ENCODE measurements at places on chromosomes 12 and 14.

GRCh38 chr12:56134897-56135296 is 6.8 kb downstream of the ESYT1 start:
- DNase-seq: no peak

- no peak for DNase-seq
These were observed 4.7 kb downstream of the SYNE2 start for GRCh38 chr14:63857466-63858030.

DNA sequence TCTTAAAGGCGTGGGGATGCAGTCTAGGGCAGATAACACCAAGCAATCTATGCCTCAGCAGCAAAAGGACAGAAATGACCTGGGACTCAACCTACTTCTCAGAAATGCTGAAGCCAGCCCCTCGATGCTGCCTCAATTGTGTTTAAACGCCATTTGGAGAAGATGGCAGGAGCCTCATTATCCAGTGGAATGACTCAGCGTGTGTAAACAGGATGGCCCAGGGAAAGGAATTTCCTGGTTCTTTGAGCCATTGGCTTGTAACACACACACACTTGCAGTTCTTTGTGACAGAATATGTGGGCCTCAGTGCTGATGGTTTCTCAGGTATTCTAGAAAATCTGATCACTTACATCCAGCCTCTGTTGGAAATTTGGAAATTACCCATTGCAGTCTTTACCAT is 154.3 kb downstream of the NTF3 start:
- peak; percentile 10 for DNase-seq

DNA sequence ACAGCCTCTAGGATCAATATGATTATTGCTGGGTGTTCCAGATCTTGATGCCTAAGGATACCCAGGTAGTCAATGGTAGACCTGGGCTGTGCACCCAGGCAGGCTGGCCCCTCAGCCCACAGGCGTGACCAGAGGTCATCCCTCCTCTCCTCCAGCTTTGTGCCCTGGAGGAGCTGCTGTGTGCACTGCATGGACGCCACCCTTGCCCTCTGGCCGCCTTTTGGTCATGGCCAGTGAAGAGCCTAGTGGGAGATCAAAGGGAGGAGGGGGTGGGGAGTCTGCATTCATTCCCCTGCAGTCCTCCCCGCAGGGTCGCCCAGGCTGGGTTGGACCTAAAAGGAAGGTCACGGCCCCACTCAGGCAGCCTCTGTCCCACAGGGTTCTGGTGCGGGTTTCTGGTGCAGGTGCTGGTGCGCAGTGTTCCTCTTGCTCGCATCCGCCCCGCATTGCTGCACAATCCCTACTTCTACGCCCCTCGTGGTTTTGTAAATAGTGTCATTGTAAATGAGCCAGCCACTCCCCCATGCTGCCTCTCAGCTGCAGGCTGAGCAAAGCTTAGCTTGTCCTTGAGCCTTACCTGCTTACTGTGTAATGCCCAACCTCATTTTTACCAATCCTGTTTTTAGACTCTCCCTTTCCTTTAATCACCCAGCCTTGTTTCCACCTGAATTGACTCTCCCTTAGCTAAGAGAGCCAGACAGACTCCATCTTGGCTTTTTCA is 55.3 kb downstream of the PSMA6 start:
- DNase-seq: no peak

DNA sequence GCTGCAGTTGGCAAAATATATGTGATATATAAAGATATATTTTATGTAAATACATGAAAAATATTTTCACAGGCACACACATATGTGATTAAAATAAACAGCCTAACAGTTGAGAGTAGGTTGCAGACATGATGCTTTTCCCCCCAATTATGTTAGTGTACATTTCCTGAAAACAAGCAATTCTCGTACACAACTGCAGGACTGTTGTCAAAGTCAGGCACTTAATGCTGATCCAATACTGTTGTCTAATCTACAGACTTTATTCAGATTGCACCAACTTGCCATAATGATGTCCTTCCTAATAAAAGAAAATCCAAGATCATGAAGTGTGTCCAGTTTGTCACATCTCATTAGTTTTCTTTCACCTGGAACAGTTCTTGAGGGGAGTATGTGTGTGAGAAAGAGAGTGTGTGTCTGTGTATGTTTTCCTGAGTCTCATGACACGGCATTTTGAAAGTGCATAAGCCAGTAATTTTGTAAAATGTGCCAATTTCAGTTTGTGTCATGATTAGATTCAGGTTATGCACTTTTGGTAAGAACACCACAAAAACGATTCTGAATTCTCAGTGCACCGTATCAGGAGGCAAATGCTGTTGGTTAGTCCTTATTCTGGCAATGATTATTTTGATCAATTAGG is 16.5 kb upstream of the SEL1L start:
- DNase-seq: no peak

GRCh38 chr12:106673141-106673540 is 90.3 kb downstream of the RFX4 start:
- DNase-seq: no peak

DNA sequence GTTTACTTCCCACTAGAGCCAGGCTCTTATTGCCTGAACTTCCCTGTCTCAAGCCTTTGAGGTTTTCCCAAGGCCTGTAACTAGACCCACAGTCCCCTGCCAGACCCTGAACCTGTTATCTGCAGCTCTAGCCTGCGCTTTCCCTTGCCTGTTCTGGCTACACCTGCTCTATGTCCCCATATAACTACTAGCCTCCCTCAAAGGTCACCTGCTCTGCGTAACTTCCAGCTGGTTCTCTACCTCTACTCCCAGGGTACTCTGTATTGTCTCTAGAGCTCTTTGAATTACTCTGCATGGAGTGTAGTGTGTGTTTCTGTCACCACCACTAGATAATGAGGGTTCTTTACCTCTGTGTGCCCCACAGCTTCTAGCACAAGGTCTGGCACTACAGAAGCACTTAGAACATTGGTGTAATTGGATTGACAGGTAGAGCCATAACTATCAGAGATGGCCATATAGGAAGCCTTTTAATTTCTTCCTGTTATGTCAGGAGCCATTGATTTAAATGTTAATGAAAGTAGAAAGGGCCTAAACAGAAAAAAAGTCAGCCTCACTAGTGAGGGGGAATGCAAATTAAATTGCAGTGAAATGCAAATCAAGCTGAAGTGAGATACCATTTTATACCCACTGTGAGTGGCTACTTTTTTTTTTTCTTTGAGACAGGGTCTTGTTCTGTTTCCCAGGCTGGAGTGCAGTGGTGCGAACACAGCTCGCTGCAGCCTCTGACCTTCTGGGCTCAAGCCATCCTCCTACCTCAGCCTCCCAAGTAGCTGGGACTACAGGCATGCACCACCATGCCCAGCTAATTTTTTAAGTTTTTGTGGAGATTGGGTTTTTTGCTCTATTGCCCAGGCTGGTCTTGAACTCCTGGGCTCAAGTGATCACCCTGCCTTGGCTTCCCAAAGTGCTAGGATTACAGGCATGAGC is 47.8 kb downstream of the EID3 start:
- no peak for DNase-seq

GRCh38 chr12:68510397-68510796 is 100.3 kb upstream of the RAP1B start:
- DNase-seq: no peak

DNA sequence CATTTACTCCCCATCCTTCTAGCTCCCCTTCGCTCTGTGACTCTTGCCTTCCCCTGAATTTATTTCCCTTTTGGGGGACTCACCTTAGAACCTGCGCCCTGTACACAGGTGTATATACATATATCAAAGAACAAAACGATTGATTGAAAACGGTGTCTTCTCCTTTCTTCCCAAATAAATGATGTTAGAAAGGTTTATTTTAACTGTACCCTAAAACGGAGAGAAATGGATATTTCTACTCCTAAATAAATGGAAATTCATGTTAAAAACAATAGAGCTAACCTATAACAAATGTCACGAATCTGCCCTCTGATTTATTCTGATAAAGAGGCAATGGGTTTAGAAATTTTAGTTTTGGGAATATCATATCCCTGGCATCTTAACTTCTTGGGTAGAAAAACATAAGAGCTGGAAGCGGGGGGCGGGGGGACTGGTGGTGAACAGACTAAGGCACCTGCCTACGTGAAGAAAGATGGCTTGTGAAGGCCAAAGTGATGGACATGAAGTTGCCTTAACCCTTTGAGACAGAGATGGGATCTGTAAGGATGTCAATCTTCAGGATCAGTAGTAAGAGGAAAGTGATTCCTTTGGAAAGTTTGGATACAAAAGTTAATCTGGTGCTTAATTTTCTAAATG is 8.8 kb upstream of the LHX5 start:
- no peak for DNase-seq

- DNase-seq: no peak
These were observed 22.4 kb downstream of the NID2 start for GRCh38 chr14:52046376-52046917.

GRCh38 chr12:108568338-108569154 is 6.2 kb downstream of the ISCU start:
- no peak for DNase-seq

- no peak for DNase-seq
These were observed 90.1 kb downstream of the STXBP6 start for GRCh38 chr14:24959791-24960331.

- DNase-seq: no peak
These were observed 159.6 kb downstream of the CRADD start for GRCh38 chr12:93836620-93837260.

DNA sequence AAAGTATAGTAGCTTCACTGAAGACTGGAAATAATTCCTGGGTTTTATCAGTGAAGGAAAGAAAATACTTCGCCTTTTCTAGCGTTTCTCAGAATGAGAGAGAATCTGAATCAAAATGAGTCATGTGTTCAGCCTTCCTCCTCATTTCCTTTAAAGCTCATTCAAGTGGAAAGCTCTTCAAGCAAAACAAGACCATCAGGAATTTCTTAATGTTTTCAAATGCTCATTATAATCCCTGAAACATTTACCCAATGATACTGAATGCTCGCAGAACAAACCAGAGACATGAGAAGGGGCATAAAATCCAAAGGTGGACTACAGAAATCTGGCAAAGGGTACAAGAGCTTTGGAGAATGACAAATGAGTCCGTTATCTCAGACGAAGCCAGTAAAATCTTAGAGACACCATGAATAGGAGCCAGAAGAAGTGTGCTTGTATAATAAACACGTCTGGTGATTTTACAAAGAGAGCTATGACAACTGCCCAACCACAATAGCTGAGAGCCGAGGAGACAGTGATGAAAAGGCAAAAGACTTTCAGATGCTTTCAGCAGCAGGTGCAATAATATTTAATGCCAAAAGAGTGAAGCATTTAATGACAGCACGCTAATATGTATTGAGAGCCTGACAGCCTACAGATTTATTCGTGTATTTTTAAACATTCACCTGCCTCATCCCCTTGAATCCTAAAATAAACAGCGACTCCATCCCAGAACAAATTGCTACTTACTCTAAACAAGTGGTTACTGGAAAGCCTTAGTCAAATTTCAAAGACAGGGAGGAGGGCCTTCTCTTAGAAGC is 19.0 kb downstream of the SPRING1 start:
- no peak for DNase-seq

GRCh38 chr12:2288001-2288400 is 235.2 kb downstream of the CACNA1C start:
- DNase-seq: no peak

GRCh38 chr12:129310346-129310745 is 457.1 kb downstream of the GLT1D1 start:
- DNase-seq: no peak

DNA sequence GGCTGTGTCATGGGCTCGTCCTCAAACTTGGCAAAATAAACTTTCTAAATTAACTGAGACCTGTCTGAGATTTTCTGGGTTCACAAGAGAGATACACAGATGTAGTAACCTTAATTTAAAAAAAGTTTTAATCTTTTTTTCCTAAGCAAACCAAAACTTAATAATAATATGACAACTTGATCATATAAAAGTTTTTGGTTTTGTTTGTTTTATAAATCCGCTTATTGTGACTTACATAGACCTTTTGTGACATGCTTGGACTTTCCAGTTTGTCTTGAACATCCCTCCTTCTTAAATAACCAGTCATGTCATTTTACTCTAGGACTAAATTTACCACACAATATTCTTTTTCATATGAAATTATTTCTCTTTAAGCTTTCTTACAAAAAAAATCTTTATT is 8.5 kb downstream of the RDH12 start:
- no peak for DNase-seq

DNA sequence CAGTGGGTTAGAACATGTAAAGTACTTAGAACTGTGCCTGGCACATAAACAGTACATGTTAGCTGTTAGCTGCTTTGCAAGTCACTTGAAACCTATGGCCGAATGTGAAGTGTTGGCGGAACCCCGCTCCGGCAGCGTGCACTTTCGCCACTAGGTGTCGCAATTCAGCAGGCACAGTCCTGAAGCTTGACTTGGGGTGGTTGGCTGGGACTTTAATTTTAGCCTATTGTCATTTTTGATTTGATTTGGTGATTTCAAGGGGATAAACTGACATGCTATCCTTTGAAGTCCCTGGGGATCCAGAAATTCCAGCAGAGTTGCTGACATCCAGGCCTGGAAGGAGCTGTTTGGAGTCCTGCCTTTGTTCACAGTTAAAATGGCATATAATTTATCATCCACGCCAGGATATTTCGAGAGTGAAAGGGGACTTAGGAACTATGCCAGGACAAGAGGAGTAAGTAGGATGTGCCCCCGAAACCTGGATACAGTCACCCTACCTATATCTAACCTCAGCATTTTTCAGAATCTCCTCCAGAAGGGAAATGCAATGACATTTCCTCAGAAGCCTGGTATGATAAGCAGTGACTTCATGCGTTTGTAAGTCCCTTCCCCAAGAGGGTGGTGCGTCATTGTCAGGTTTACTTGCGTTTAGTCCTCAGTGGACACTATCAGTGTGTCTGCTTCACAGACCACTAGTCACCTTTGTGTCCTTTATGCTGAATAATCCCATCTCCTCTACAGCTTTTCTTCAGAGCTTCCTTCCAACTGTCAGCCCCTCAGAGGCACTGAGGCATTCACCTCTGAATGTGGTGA is 3.5 kb upstream of the TSPAN9 start:
- peak; percentile 66 for DNase-seq

DNA sequence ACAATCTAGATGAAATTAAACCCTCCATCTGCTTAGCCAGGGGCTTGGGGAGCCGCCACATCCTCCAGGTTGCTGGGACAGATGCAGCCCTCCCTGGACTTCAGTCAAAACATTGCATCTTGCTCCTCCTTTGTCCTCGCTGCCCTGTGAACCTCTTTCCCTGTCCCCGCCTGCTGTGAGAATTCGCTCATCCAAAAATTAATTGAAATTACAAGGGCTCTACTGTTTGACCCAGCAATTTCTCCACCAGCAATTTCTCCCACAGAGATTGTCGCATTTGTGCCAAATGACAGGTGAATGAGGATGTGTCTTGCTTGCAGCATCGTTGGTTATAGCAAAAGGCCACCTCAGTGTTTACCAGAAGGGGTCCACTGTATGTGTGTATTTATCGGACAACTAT is 5.0 kb upstream of the POP5 start:
- no peak for DNase-seq

DNA sequence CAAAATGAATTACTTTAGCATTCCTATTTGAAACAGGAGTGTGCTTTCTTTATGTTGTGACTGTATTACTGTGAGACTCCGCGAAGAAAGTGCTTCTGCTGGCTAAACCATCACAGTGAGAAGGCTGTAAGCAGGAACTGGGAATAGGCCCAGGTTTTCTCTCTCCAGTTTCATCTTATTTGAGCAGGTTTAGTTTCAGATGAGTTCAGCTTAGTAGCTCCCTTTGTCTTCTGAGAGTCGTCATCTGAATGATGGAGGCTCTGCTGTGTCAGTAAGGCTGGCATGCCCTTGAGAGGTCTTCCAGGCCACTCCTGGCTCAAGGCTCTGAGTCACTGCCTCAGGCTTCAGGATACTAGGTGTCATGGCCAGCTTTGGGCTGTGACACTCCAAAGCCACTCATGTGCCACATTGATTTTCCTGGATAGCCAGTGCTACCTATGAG is 205.6 kb upstream of the RGS6 start:
- DNase-seq: no peak

- no peak for DNase-seq
These were observed 292.3 kb downstream of the FUT8 start for GRCh38 chr14:65704850-65705249.
